Activated CD4-positive, alpha-beta T cell treated with anti-CD3 and anti-CD28 coated beads for 4 hours (primary cell): ENCODE measurements at places on chromosomes 13 and 19.
A peak's percentile ranks its signal among the peaks of the same experiment; 100 is the strongest.

DNA sequence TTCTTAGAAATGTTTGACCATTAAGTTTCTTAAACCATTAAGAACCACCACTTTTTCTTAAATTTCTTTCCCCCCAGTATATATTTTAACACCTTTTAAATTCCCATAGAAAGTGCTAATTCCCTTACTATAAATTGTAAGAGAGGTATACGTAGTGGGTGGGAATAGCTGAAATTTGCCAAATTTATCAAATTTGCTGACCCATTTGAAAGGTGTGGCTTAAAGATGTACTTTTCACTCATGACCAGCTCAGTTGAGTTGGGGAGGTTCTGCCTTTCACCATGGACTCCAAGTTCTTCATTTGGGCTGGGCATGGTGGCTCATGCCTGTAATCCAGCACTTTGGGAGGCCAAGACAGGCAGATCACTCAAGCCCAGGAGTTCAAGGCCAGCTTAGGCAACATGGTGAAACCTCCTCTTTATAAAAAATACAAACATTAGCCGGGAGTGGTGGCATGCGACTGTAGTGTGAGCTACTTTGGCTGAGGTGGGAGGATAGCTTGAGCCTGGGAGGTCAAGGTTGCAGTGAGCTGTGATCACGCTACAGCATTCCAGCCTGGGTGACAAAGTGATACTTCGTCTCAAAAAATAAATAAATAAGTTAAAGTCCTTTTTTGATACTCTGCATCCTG, 133.2 kb downstream of the MRPL57 start:
- DNase-seq, result no peak

DNA sequence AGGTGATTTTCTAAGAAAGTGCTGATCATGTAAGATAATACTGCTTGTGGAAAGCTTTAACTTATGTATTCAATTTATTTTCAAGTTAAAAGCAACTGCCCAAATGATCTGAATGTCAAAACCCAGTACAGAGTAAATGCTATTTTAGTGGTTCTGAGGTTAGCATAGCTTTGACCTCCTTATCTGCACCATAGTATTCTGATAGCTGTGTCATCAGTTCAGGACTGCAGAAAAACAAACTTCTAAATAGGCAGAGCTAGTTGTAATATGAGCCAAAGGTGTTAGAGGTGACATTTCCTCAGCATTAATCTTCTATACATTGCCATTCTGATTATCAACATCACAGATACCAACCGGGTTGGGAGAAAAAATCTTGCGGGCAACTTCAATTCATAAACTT, 758.7 kb downstream of the SLITRK5 start:
- no peak for DNase-seq

DNA sequence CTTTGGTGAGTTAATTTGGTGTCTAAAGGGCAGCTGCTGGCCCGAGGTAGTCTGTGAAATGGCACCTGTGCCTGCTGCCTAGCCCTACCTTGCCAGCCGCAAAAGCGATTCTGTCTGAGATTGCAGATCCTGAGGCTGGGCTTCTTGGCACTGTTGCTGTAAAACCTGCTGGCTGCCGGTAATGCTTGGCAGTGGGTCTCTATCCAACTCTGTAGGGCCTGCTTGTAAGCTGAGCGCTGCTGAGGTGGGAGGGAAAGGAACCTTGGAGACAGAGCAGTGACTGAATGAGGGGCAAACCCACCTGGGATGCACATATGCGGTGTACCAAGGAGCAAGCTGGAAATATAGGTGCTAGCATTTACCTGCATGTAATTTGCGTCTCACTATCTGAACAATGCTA, 11.7 kb downstream of the LCP1 start:
- no peak for DNase-seq

- no peak for DNase-seq
These were observed 767.9 kb downstream of the PCDH9 start for GRCh38 chr13:66462187-66462586.

DNA sequence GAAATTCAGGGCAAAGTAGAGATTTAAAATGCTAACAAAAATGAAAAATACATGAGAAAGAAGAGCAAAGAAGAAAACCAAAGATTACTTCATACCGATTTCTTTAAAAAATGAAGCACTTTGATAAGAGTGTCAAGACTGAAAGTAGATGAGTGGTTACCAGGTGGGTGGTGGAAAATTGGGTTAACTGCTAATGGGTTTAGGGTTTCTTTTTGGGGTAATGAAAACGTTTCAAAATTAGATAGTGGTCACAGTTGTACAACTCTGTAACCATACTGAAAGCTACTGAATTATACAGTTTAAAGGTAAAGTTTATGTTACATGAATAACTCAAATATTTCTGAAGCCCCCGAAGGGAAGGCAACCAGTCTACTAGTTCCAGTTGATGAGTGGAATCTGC, 179.4 kb downstream of the NDFIP2 start:
- no peak for DNase-seq

DNA sequence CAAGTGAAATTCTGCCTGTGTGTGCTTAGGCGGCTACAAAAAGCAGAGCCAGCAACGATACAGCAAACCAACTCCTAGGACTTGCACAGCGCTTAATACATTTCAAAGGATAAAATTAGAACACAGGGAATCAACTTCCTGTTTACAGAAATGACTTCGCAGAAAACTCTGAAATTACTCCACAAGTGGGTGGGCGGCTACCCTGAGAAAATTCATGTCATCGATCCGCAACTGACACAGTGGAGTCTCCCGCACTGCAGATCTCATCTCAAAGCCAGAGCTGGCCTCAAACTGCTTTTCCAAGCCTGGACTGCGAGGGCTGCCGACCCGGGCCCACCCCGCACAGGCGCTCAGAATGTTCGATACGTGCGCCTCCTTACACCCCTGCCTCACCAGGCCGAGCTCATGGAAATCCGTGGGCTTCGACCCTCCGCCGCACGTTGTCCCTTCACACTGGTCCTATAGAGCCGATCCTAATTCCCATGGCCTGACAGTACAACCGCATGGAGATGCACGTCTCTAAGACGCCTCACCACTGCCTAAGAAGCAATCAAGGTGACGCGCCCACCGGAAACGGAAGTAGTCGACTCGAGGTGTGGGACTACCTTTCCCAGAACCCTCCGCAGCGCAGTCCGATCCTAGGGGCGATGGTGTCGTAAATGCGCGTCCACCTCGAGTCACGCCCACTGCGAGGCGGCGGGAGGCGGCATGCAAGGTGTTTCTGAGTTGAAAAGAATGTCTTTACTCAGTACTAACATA, at the start of gene ZNF229:
Gene ZNF229 (minus strand): TSS at position 557 of the 759 bp plus-strand sequence. CDS start 5,625 bp downstream, outside the sequence.
- DNase-seq, result peak; percentile 52

GRCh38 chr13:46893798-46894560, 2.9 kb downstream of the HTR2A start:
- peak; percentile 53 for DNase-seq

GRCh38 chr19:33381101-33381500, 7.6 kb downstream of the CEBPG start:
- no peak for DNase-seq

DNA sequence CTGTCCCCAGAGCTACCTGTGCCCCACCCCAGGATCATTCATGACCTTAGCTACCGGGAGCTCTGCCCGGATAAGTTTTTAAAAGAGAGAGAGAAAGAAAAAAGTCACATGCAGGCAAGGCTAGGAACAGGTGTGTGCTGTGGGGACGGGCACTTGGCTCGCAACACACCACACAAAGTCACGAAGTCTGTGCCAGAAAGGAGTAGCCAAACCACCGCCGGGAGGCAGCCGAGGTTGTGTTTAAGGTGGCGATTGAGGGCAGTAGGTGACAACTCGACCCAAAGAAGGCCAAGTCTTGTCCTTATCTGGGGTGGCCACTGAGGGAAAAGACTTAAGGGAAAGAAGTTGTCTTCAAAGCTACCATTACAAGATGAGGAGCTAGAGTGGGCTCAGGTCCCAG, 4.6 kb upstream of the TSHZ3 start:
- DNase-seq, result no peak

DNA sequence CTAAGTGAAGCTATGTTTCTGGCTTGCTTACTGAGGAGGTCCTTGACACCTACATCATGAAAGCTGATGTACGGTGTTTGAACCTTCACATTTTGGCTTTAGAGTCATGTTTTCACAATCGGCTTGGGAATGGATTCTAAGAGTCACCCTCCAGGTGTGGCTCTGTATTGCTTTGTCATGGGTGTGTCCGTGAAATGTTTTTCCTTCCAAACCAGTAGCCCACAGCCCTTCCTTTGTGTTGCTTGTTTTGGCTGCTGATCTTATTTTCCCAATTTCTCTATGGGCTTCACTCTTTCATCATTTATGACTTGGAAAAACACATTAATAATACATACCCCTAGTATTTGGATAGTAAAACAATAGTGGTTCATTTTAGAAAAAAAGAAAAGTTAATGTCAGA, 240.6 kb downstream of the GGACT start:
- DNase-seq, result no peak

- DNase-seq, result no peak
These were observed 226.7 kb downstream of the RFC3 start for GRCh38 chr13:34044660-34045080.

GRCh38 chr19:45440259-45440638, 16.5 kb upstream of the ERCC1 start:
- no peak for DNase-seq

GRCh38 chr13:41139296-41139966, 6.8 kb upstream of the KBTBD6 start:
- DNase-seq, result no peak

DNA sequence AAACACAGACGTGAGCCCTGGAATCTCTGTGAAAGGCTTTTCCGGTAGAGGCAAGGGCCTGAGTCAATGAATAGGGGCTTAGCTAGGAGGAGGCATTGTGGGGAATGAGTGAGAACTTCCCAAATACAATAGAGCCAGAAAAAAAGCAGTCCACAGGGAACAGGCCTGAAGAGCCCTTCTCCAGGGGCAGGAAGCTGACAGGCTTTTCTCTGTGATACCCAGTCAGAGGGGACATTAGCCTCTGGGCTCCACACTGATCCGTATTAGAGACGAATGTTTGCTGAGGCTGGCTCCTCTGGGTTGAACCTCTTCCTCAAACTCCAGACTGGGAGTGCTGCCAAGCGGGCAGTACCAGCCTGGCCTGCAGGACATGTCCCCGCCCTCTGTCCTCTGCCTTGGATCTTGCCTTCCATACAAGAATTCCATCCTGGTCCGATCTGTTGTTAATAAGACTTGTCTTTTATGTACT, 2.3 kb downstream of the DHRS12 start:
- DNase-seq, result no peak

DNA sequence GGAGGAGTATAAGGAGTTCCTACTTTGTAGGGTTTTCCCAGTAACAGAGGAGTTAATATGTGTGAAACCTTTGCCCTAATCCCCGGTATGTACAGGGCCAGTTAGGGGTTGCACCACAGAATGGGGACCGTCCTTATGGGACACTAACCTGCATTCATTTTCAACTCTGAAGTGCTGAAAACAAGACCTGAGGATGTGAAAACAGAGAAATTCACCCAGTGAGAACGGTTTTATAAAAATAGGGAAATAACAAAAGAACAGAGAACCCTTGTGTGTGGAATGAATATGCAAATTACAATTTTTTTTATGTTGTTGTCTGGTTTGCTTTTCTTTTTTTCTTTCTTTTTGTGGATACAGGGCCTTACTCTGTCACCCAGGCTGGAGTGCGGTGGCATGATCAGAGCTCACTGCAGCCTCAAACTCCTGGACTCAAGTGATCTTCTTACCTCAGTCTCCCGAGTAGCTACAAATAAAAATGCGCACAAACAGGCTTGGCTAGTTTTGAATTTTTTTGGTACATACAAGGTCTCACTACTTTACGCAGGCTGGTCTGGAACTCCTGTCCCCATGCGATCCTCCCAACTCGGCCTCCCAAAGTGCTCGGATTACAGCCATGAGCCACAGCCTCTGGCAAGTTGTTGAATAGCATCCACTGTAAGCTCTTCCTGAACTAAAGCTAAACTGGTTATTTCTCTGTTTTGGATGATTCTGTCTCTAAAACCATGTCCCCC, 10.6 kb downstream of the CLC start:
- no peak for DNase-seq

GRCh38 chr13:65347420-65348030, 1882.6 kb downstream of the PCDH9 start:
- no peak for DNase-seq

DNA sequence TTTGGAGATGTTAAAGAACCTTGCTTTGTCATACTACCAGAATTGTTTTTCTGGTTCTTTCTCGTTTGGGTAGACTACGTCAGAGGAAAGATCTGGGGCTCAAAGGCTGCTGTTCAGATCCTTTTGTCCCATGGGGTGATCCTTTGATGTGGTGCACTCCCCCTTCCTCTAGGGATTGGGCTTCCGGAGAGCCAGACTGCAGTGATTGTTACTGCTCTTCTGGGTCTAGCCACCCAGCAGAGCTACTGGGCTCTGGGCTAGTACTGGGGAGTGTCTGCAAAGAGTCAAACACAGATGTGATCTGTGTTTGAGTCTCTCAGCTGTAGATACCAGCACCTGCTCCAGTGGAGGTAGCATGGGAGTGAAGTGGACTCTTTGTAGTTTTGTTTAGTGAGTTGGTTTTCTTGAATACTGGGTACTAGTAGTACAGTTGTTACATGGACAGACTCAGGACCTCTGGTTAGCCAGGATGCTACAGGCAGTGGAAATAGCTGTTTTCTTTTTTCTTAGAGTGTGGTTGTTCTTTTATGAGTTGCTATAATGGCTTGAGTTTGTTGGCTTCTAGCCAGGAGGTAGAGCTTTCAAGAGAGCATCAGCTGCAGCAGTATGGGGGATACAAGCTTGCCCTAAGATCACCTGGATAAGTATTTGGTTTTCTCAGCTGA, 34.4 kb downstream of the DNAJC15 start:
- DNase-seq, result no peak

- no peak for DNase-seq
These were observed 20.2 kb downstream of the C19orf44 start for GRCh38 chr19:16516381-16516780.

DNA sequence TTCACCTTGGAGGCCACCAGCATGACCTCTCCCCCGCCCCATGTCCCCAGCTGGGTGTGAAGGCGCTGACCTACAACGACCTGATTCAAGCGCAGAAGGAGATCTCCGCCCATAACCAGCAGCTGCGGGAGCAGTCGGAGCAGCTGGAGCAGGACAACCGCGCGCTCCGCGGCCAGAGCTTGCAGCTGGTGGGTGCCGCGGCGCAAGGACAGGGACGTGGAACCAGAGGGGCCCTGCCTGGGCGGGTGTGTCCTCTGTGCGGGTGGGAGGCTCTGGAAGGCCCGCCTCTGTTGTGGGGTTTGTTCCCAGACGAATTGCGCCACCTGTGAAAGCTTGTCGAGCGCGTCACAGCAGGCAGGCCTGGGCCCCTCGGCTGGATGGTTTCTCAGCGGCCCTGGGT, 22.3 kb downstream of the PLEKHJ1 start:
- no peak for DNase-seq

DNA sequence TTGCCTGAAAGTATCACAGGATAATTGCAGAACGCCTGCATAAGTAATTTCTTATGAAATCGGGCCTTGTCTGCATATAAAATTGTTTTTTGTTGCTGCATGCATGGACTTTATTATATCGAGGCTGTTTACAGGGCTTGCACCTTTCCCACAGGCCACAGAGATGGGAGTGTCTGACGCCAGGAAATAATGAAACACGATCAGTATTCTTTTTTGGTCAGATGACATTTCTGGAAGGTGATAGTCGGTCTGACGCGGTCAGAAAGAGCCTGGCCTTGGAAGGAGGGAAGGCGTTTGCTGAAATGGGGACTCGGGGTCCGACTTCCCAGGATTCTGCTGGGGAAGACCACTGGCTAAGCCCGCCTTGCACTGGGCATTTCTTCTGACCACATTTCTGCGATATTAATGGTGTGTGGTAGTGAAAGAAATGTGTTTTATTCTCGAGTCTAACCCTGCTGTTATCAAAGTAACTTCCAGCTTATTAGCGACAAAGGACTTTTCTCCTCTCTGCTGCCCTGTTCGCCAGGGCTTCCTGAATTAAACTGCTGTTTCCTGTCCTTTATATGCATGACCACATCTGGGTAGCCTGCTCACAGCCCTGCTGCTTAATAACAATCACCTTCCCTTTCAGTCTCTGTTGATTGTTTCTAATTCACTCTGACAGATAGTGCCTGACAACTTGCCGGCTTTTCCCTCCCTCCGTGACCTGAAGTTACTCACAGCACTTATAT, 11.6 kb upstream of the ZNF536 start:
- no peak for DNase-seq
